ENCODE measurements at places on chromosomes 1 and 21. TPM values are rescaled to one million over a fixed set of nuclear protein-coding genes. Genes with fewer than 3 reads are reported as not detected.

DNA sequence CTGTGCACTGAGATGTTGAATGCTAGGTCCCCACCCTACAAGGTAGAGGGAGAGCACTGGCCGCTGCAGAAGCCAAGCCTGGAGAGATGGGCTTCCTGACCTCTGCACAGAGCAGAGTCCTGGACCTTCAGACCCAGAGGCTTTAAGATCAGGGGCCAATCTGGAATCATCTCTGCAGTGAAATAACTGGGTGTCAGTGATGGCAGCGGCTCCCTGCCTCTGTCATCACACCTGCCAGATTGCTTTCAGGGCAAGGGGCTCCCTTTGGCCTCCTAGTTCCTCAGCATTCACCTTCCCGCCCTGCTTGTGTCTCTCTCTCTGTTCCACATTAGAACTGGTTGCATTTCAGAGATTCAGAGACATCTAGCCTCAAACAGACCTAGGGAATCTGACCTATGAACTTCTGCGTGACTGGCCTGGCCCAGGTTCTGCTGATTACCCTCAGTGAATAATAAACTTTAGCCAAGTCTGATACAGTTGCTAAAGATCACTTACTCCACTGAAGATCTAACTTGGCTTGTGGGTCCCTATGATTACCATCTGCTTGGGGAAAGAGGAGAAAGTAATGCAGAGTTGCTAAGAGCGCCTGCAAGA lies 87.8 kb downstream of the ATP1A1 start:
- H3K27ac ChIP-seq, result no peak overlapping the region
- no peak for DNase-seq
- H3K4me3 ChIP-seq, result no peak overlapping the region
- H3K4me1 ChIP-seq, result no peaks in the 10 kb centered on the region
- no peaks in the 10 kb centered on the region for H3K36me3 ChIP-seq

GRCh38 chr1:68197891-68198290 lies 34.4 kb downstream of the WLS start:
- no peak for DNase-seq
- H3K4me1 ChIP-seq, result no peaks in the 10 kb centered on the region
- H3K27ac ChIP-seq, result no peak overlapping the region
- H3K27me3 ChIP-seq, result no peaks in the 10 kb centered on the region

DNA sequence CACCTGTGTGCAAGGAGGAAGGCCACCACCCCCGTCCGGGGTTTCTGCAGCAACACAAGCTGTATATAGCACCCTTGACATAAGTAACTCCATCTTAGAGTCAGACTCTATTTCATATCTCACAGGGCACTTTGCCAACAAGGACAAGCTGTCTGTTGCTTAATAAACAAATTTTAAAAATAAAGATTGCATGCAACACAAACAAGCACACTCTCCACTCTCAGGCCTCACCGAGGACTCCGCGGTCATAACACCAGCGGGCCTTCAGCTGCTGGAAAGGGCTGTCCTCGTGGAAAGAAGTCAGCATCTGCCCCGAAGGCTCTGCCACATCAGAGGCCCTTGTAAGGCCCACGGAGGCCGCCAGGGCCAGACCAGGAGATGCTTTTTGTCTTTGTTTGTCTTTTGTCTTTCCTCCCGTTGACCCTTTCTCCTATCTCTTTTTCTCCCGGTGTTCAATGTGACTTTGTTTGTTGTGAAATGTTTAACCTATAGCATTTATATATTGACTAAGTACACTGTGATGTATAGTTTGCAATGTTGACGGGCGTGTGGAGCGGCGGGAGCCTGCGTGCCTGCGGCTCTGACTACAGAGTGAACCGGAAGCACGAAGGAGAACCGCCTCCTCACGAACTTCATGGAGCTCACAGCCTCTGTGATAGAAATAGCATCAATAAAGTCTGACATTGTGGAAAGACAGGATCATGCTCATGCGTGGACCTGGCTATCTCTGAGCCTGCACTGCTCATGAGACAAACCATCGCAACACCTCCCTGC lies 24.1 kb downstream of the MEGF6 start:
- DNase-seq, result no peak
- H3K27ac ChIP-seq, result no peak overlapping the region
- no peaks in the 10 kb centered on the region for H3K27me3 ChIP-seq
- no peaks in the 10 kb centered on the region for H3K36me3 ChIP-seq
- H3K4me1 ChIP-seq, result no peaks in the 10 kb centered on the region

DNA sequence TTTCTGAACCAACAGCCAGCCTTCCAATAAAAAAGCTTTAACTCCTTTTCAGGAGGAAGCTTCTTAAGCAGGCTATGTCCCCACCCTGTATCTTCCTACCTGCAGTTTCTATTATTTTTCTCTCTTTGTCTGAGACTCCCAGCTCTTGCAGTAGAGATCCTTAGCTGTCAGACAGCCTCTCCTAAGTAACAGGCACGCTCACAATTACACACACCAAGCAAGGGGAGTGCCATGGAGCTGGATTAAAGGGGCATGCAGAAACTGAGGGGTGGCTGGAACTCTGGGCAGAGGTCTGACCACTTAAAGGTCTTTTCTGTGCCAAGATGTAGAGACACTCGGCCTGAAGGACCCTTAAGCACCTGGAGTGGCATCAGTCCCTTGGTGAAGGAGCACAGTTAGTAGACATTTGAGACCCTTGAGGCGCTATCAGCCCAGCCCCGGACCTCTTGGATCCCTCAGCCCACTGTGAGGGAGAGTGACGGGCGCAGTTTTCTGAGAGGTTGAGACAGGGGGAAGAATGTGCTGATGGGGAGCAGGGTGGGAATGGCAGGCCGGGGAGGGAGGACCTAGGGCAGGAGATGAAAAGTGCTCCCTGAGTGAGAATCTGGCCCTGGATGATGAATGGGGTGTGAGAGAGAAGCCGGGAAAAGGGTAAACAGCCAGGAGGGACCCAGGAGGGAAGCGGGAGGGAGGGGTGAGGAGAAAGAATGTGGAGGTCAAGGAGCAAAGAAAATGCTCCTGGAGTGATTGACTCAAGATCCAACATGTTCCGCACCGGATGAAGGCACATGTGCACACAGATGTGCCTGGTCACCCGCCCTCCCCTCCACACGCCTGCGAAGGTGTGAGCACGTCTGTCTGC lies 13.3 kb downstream of the PLXNA2 start:
- H3K4me1 ChIP-seq, result peaks cover 18% of the 10 kb centered on the region
- DNase-seq, result no peak
- H3K27me3 ChIP-seq, result no peaks in the 10 kb centered on the region
- no peaks in the 10 kb centered on the region for H3K36me3 ChIP-seq
- H3K27ac ChIP-seq, result no peak overlapping the region
- H3K4me3 ChIP-seq, result no peak overlapping the region

- no peaks in the 10 kb centered on the region for H3K36me3 ChIP-seq
- H3K27ac ChIP-seq, result no peak overlapping the region
- no peaks in the 10 kb centered on the region for H3K27me3 ChIP-seq
- peak; percentile 15 for DNase-seq
Observed at GRCh38 chr1:67893126-67893495, 59.8 kb upstream of the GNG12 start.

- no peak overlapping the region for H3K4me3 ChIP-seq
- peak; percentile 90 for DNase-seq
- no peaks in the 10 kb centered on the region for H3K36me3 ChIP-seq
- no peak overlapping the region for H3K27ac ChIP-seq
Observed at GRCh38 chr1:40848530-40849189, 13.5 kb downstream of the CITED4 start.

DNA sequence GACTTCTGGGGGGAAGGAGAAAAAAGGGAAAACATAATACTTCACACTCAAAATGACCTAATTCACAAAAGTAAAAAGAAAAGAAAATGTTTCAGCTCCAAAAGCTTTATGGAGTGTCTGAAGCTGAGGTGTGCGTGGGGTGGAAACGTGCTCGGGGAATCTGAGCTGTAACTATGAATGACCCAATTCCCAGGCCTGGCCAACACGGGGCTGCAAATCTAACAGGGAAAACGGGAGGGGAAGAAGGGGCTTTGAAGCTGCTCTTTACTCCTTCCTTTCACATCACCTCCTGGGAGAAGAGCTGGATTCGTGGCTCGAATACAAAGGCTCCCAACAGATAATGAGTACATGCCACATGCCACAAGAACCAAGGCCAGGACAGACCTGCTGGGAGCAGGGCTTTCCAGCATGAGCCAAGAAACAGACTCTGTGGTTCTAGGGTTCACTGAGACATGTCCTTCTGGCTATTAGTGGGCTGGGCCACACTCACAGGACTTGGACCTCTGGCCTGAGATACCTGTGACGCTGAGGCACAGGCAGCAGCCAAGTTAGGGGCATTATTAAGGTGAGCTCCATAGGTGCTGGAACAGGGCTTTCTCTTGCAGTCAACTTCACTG lies 51.5 kb downstream of the SLC66A1 start:
- no peaks in the 10 kb centered on the region for H3K4me1 ChIP-seq
- H3K36me3 ChIP-seq, result no peaks in the 10 kb centered on the region
- peak overlapping the region; percentile 74 for H3K27ac ChIP-seq
- DNase-seq, result no peak

GRCh38 chr1:94901841-94902240 lies 25.1 kb downstream of the CNN3 start:
- peaks cover 2% of the 10 kb centered on the region for H3K4me1 ChIP-seq
- H3K27me3 ChIP-seq, result no peaks in the 10 kb centered on the region
- peaks cover 50% of the 10 kb centered on the region for H3K36me3 ChIP-seq
- no peak overlapping the region for H3K27ac ChIP-seq
- H3K4me3 ChIP-seq, result no peak overlapping the region

- no peak overlapping the region for H3K27ac ChIP-seq
- no peak overlapping the region for H3K4me3 ChIP-seq
- H3K27me3 ChIP-seq, result peaks cover 78% of the 10 kb centered on the region
- peaks cover 11% of the 10 kb centered on the region for H3K4me1 ChIP-seq
- H3K36me3 ChIP-seq, result no peaks in the 10 kb centered on the region
- DNase-seq, result no peak
Observed at GRCh38 chr1:228420968-228421826, 4.5 kb upstream of the TRIM17 start.

- H3K4me1 ChIP-seq, result peaks cover 49% of the 10 kb centered on the region
- H3K27me3 ChIP-seq, result peaks cover 9% of the 10 kb centered on the region
- peak overlapping the region; percentile 83 for H3K4me3 ChIP-seq
- peaks cover 9% of the 10 kb centered on the region for H3K36me3 ChIP-seq
Observed at GRCh38 chr1:157140063-157140588, 1.9 kb upstream of the ETV3 start.

- H3K4me1 ChIP-seq, result no peaks in the 10 kb centered on the region
- H3K36me3 ChIP-seq, result no peaks in the 10 kb centered on the region
- H3K27me3 ChIP-seq, result no peaks in the 10 kb centered on the region
- DNase-seq, result peak; percentile 88
- H3K27ac ChIP-seq, result no peak overlapping the region
Observed at GRCh38 chr1:24635195-24635843, 7.8 kb upstream of the SRRM1 start.

DNA sequence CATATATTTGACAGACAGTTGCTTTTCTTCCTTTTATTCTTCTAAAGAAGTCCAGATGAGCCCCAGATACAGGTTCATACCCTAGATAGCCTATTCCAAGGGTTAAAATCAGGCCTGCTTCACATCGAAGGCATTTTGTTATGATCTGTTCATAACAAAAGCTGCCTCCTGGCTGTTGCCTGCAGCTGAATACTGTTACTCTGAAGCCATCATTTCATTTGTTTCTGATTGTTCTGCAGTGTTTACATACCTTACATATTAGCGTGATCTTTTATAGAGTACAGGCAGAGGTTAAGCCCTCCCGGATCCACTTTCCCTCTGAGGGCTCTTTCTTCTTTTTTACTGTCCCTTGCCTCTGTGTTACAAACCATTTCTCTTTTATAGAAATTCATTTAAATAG lies 219.0 kb upstream of the HOOK1 start:
- H3K4me1 ChIP-seq, result peaks cover 15% of the 10 kb centered on the region
- H3K27me3 ChIP-seq, result no peaks in the 10 kb centered on the region
- H3K27ac ChIP-seq, result no peak overlapping the region
- no peaks in the 10 kb centered on the region for H3K36me3 ChIP-seq
- DNase-seq, result no peak

GRCh38 chr1:167439301-167439988 lies 78.9 kb downstream of the CD247 start:
- no peak overlapping the region for H3K27ac ChIP-seq
- H3K4me1 ChIP-seq, result 0 out of 2 replicates have a peak, but pooled peaks cover 4% of the 10 kb centered on the region
- peak overlapping the region; percentile 68 for H3K4me3 ChIP-seq
- H3K36me3 ChIP-seq, result no peaks in the 10 kb centered on the region

DNA sequence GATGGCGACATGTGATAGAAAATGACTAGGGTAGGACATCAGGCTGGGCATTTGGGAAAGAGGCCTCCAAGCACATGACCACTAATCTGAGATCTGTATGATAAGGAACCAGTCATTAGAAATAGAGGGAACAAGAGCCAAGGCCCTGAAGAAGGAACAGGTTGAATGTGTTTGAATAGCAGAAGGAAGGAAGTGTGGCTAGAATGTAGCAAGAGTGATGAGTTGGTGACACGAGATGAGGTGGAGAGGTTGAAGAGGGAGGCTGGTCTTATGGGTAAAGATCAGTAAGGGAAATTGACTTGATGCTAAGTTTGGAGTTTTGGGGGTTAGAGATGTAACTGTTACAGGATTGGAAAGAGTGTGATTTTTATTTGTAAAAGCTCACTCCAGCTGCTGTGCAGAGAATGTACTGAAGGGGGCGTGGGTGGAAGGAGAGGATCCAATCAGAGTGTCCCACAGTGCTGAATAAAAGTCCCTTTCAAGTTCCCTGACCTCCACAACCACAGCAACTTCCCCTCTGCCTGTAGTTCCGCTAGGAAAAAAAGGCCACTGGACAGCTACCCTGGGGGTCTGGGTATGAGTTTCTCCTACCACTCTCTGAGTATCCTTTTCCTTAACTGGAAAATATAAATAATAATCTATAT lies 295.0 kb downstream of the OMA1 start:
- DNase-seq, result peak; percentile 85
- H3K27ac ChIP-seq, result no peak overlapping the region
- no peaks in the 10 kb centered on the region for H3K36me3 ChIP-seq
- peaks cover 16% of the 10 kb centered on the region for H3K4me1 ChIP-seq

- peaks cover 13% of the 10 kb centered on the region for H3K36me3 ChIP-seq
- no peak for DNase-seq
- H3K27ac ChIP-seq, result no peak overlapping the region
- H3K4me3 ChIP-seq, result no peak overlapping the region
Observed at GRCh38 chr1:193143285-193143684, 21.5 kb downstream of the CDC73 start.

GRCh38 chr1:202162047-202162417 lies 1.6 kb upstream of the PTPN7 start:
- H3K27ac ChIP-seq, result no peak overlapping the region
- no peak overlapping the region for H3K4me3 ChIP-seq
- H3K36me3 ChIP-seq, result no peaks in the 10 kb centered on the region
- H3K27me3 ChIP-seq, result no peaks in the 10 kb centered on the region
- H3K4me1 ChIP-seq, result peaks cover 14% of the 10 kb centered on the region
- no peak for DNase-seq

HPCA gene
- total RNA-seq, result 0.35 TPM

GLIS1 gene
- 0.04 TPM for total RNA-seq

FNDC5 gene
- total RNA-seq, result 2.0 TPM

SEMA6C gene
- total RNA-seq, result 24.4 TPM

KRTAP20-2 gene
- not detected for total RNA-seq
